Naive thymus-derived CD8-positive, alpha-beta T cell (primary cell): ENCODE measurements at places on chromosomes 11 and 22. TPM values are rescaled to one million over a fixed set of nuclear protein-coding genes. Genes with fewer than 3 reads are reported as not detected.

DDTL gene
- not detected for total RNA-seq

DNA sequence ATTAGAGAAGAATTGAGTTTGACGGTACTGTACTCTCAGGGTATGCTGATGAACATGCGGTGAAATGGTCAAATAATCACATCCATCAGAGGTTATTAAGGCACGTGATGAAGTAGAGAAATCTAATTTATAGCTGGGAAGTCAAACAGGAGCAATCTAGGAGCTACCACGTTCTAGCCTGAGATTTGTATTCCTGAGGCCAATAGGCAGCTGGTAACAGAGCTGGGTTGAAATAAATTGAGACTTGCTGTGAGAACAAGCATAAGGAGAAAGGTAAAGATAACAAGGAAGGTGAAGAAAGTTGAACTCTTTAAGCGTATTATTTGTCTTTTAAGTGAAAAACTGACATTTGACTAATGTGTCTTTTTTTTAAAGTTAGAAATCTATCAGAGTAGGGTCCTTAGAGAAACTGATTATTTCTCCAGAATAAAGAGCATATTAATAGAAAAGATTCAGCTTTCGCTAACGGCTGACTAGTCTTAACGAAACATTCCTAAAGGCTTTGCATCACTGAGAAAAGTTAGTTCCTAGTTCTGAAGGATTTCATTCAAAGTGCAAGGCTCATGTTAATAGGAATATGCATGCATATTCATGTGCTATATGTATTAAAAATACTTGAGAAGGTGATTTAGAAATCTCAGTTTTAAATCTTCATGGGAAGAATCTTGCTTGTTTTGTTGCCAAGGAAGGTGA, 5.2 kb upstream of the WEE1 start:
- no peak for DNase-seq

- DNase-seq, result no peak
These were observed 34.1 kb downstream of the SERGEF start for GRCh38 chr11:17978553-17979287.

GRCh38 chr11:57641011-57641807, 8.5 kb downstream of the YPEL4 start:
- no peak for DNase-seq

KREMEN1 gene
- total RNA-seq, result not detected
